ENCODE measurements at places on chromosomes 11 and 22.

GRCh38 chr22:47628477-47629272, 866.2 kb downstream of the TBC1D22A start:
- DNase-seq, result no peak

GRCh38 chr11:26953770-26954392, 40.0 kb upstream of the FIBIN start:
- no peak for DNase-seq

GRCh38 chr11:113023228-113023627, 62.0 kb downstream of the NCAM1 start:
- no peak for DNase-seq

DNA sequence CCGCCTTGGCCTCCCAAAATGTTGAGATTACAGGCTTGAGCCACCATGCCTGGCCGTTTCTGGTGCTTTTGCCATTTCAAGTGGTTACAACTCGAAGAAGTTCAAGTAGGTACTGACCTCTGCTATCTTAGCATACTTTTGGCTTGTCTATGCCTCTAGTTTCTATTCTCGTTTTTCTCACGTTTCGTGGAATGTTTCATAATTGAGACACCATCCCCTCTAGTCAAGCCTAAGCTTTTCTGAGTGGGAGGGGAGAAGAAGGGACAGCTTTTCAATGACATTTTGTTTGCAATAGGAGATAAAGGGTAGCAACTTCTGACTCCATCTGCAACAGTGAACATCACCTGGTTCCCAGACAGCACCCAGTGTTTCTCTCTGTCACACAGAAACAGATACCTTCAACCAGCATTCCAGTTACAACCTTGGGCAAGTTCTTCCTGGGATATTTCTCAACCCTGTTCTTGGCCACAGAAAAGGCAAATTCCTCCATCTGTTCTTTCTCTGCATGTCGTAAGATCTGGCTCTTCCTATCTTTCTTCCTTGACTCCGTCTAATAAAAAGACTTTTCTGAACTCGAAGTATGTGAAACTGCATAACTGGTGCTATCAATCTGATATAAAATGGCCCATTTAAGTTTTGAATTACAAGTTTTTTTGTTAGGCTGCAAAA, 25.5 kb downstream of the DDI1 start:
- DNase-seq, result no peak

GRCh38 chr11:133727774-133728173, 117.5 kb downstream of the SPATA19 start:
- no peak for DNase-seq

- DNase-seq, result no peak
These were observed 73.2 kb upstream of the OPCML start for GRCh38 chr11:133605482-133605881.

DNA sequence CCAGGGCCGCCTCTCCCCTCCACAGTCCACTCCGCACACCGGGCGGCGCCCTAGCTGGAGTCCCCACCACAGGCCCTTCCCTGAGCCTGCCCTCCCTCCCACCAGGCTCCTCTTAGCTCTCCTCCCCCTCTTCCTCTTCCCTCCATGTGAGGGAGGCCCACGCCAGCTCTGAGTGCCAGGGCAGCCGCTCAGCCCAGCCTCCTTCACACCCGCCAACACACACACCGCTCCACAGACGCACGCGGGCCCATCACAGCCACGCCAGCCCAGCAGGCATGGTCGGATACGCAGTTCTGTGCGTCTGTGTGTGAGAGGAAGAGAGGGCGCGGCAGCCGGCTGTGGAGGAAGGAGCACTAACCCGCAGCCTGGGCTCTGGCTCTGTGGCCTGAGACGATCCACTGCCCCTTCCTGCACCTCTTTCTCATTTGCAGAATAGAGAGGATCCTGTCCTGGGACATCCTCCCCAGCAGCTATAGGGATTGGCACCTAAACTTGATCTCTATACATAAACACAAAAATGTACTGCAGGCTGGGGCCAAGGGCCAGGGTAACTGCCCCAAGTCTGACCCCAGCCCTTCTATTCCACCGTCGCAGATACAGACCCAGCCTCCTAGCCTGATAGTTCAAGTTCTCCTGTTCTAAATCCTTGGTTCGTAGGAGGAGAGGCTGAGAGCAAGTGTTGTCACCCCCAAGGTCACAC, 3.5 kb downstream of the CHRM4 start:
- no peak for DNase-seq

DNA sequence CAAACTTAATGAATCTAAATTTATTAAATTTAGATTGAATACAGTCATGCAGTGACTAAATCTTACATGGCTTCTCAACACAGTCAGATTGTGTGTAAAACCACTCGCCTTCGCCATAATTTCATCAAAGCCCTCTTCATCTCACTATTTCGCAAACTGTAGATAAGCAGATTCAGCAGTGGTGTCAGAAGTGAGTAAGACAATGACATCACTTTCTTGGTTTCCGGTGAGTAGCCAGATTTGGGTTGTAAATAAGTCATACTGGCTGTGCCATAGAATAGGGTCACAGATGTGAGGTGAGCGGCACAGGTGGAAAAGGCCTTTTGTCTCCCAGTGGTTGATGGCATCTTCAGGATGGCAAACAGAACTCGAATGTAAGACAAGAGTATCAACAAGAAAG, 3.4 kb downstream of the OR10A6 start:
- DNase-seq, result no peak

DNA sequence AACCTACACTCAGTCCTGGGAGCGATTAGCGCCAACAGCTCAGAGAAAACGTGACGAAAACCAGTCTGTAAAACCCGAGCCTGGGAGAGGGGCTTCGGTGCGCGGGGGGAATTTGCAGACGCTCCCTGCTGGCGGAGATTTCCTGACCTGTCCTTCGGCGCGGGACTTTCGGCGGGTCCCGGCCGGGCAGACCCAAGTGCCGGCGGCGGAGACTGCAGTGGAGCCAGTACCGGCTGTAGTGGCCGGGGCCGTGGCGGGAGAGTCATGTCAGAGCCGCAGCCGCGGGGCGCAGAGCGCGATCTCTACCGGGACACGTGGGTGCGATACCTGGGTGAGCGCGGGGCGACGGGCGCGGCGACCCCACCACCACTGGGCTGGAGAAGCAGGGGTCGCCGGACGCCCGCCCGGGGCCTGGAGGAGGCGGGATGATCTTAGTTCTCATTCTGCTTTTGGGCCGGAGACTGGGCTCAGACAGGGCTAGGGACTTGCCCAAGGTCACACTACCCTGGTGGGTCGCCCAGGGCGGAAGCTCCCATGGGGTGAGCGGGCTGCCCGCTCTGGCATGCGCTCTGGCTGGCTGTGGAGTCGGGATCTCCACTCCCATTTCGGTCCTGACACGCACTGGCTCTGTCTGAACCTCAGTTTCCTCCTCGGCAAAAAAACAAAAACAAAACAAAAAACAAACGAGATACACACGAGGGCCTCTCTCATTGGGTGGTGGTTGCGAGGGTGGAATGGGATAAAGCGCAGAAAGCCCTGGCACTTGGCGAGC, at the start of gene MTFP1:
Gene MTFP1 (plus strand): TSS at position 153 of the 772 bp plus-strand sequence. CDS start 112 bp downstream, at position 265.
- DNase-seq, result peak; percentile 59

- DNase-seq, result no peak
These were observed 143.2 kb downstream of the OPCML start for GRCh38 chr11:133388975-133389568.

GRCh38 chr11:14567064-14567651, 47.0 kb upstream of the PSMA1 start:
- no peak for DNase-seq

DNA sequence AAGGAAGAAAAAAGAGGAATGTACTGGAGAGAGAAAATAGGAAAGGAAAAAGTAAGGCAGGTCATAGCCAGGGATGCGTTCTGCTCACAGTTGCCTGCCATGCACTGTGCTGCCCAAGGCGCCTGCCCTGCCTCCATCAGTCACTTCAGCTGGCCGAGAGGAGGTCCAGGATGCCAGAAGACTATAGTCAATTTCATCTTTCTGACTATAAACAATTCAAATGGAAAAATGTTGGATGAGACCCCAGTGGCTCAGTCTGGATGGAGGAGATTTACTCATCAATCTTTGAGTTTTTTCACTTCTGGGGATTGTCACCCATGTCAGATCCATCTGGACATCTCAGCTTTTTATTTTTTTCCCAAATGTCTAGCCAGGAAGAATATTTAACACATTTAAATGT, 36.7 kb upstream of the CLMP start:
- DNase-seq, result no peak

DNA sequence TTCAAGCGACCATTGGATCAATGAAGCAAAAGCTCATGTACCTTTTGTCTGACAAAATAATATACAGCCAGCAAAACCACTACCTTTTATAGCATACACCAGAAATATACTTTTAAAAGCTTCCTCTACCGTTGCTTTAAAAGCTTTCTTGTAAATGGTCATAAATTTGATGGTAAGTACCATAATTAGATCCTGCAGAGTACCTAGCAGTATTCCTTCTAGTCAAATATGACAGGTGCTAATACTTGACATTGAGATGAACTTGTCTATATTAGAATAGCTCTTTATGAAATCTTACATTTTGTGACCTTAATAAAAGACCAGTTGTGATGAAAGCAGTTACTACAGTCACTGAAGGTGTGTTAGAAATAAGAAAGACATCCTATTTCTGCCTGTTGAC, 340.5 kb upstream of the ANO3 start:
- DNase-seq, result no peak

GRCh38 chr22:40819599-40820140, 524 bp upstream of the SLC25A17 start:
- no peak for DNase-seq

GRCh38 chr11:26096451-26096850, 235.5 kb upstream of the ANO3 start:
- DNase-seq, result no peak

DNA sequence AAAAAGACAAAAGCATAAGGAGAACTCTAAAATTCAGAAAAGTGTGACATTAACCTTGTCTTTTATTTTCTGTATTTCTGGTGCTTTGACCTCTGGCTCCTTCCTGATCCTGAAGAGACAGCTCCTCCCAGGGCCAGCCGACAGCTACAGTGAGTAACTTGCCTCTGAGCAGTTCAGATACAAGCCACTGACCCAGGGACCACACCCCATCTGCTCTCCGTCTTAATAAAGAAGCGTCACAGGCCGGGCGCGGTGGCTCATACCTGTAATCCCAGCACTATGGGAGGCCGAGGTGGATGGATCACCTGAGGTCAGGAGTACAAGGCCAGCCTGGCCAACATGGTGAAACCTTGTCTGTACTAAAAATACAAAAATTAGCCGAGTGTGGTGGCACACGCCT, 6.5 kb downstream of the MLC1 start:
- DNase-seq, result no peak

GRCh38 chr11:15757048-15757698, 599.2 kb downstream of the SOX6 start:
- DNase-seq, result no peak

GRCh38 chr11:28472904-28473303, 364.7 kb downstream of the METTL15 start:
- no peak for DNase-seq

- no peak for DNase-seq
These were observed 235.9 kb upstream of the NARS2 start for GRCh38 chr11:78810559-78811009.

DNA sequence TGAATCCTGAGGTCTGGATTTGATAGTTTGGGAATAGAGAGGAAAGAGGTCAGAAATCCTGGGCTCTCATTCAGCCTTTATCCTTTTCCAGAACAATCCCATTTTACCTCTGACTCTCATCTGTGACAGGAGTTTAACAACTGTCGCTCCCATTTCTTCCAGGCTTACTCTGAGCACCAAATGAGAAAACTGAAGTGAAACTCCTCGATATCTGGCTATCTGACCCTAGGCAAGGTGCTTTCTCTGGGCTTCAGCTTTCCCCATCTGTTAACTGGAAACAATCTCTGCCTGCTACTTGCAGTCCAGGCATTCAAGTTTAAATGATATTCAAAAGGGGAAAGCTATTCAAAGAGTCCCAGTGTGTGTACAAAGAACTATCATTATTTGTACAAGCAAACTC, 50.1 kb downstream of the NRXN2 start:
- DNase-seq, result no peak

GRCh38 chr11:112762707-112763090, 198.5 kb upstream of the NCAM1 start:
- DNase-seq, result no peak

- no peak for DNase-seq
These were observed 24.2 kb upstream of the MUC5B start for GRCh38 chr11:1198561-1199240.

- DNase-seq, result no peak
These were observed 554.7 kb downstream of the SOX6 start for GRCh38 chr11:15801616-15802015.

- no peak for DNase-seq
These were observed 11.9 kb upstream of the PPFIBP2 start for GRCh38 chr11:7501894-7502293.

DNA sequence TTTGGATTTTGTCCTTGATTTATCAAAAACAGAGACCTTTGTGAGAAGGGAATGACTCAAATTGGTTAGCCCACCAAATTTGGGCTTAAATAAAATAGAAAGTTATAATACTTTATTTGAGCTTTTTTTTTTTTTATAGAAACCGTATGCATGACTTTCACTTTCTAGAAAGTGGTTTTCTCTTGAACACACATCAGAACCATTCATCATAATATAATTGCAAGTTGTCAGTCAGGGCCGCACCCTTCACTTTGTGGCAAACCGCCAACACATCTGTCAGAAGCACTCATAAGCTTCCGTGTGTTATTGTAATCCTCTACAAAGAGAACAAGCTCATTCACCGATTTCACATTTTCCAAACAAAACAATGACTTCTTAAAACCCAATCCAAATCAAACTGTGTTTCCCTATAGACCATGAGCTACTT, 76.1 kb downstream of the SOX6 start:
- no peak for DNase-seq

- DNase-seq, result no peak
These were observed 1212.3 kb downstream of the BRD1 start for GRCh38 chr22:48615171-48616008.

- no peak for DNase-seq
These were observed 51.6 kb downstream of the DHCR7 start for GRCh38 chr11:71396548-71397123.

GRCh38 chr11:2901196-2901796, 15.7 kb upstream of the CDKN1C start:
- DNase-seq, result no peak

Measured in CD4-positive, alpha-beta T cell treated with Interleukin-12 subunit alpha and Interleukin-12 subunit beta, for 1 hour (primary cell).